ENCODE measurements at places on chromosomes 3 and 15.

DNA sequence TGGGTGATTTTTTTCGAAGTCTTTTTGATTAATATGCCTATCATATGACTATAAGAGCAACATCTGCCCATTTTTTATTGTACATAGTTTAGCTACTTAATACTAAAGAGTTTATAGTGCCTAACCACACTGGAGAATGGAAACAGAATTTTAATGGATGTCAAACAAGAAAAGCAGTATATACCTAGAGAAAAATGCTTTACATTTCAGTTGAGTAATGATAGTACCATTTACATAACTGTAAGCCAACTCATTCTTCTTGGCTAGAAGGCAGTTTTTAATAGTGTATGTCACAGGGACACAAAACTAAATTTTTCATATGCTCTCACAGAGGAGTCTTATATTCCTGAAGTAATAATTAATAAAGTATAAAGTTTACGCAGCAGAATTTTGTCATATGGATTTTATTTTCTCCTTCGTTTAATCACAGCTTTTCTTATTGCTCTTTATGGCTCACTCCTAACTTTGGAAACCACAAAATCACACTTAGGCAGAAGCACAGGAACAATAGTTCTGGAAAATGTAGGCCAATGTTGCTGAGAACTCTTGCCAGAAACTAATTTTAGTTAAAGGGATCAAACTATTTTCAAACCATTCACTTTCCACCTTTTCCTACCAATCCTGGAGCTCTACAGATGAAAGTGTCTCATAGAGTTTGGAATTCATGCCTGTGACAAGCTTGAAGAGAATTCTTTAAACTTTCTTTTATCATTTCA, 243.6 kb downstream of the ZIC1 start:
- no peak for DNase-seq

DNA sequence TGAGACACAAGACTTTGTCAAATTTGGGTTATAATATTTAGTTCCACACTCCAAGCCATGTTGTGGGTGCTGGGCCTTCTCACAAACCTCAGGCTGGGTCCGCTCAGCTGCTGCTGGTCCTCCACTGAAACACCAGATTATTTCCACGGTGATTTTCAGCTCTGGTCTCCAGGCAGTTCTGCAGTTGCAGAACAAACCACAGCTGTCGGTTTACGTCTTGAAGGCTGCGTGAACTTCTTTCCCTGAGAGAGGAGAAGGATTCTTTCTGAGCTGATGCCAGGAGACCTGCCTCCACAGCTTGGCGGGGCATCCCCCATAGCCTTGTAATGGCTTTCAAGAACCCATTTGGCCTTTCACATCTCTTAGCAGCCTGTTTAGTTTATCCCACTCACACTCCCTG, 16.2 kb downstream of the GALNT15 start:
- DNase-seq: no peak

DNA sequence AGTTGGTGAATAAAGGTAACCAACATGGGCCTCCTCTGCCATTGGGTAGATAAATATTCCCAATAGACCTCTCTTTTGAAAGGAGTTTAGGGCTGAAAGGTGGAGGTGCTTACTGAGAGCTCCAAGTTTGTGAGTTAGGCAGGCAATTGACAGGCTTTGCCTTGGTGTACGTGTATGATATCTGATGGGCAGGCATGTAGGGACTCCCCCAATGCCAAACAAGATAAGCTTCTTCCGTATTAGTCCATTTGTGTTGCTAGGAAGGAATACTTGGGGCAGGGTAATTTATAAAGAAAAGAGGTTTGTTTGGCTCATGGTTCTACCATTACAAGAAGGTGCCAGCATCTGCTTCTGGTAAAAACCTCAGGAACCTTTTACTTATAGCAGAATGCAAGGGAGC, 160.7 kb upstream of the EIF1B start:
- DNase-seq: no peak

- DNase-seq: no peak
Observed at GRCh38 chr3:16908016-16908807, 23.5 kb downstream of the PLCL2 start.

- DNase-seq: no peak
Observed at GRCh38 chr3:179660872-179661271, 8.0 kb downstream of the USP13 start.

GRCh38 chr3:45199837-45200648, 26.0 kb downstream of the TMEM158 start:
- DNase-seq: peak; percentile 78

DNA sequence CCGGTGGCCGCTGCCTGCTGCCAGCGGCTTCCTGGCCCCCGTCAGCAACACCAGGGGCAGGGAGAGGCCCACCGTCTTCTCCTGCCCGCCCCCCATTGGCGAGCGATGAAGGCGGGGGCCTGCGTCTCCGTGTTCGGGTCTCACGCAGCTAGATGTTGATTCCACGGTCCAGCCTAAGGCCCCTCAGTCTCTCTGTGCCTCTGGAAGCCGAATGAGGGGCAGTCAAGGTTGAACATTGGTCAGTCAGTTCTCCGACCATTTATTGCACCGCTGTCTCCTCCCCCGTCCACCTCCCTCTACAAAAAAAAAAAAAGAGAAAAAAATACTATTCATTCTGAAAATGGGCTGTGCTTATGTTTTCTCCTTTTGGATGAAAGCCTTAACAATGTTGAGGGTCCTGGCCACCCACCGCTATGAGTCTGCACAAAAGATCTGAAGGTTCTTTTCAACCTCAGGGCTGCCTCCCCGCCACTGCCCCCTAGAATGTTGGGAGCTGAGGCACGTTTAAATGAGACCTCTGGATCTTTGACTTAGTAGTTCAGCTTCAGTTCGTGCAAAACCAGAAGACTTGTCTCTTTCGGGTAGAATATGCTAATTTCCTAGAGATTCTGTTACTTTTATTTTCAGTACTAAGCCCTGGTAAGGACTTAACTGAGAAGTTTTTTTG, 736 bp downstream of the IREB2 start:
- DNase-seq: no peak
